Activated CD4-positive, alpha-beta T cell treated with anti-CD3 and anti-CD28 coated beads, Interleukin-2, amount 50 U/mL, for 4 hours (primary cell): ENCODE measurements at places on chromosomes 2 and 18.

DNA sequence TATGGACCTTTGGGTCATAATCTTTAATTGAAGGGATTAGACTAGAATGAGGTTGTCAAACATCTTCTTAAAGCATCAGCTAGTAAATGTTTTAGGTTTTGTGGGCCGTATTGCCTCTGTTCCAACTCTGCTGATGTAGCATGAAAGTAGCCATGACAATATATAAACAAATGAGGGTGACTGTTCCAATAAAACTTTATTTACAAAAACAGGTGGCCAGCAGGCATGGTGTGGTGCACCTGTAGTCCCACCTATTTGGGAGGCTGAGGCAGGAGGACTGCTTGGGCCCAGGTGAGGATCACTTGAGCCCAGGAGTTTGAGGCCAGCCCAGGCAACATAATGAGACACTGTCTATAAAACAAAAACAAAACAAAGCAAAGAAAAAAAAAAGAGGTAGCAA lies 18.4 kb downstream of the LIPG start:
- DNase-seq, result no peak

GRCh38 chr2:42125841-42126594 lies 43.1 kb upstream of the EML4 start:
- no peak for DNase-seq

- DNase-seq, result no peak
Observed at GRCh38 chr18:24917767-24918166, 434.2 kb downstream of the ZNF521 start.

DNA sequence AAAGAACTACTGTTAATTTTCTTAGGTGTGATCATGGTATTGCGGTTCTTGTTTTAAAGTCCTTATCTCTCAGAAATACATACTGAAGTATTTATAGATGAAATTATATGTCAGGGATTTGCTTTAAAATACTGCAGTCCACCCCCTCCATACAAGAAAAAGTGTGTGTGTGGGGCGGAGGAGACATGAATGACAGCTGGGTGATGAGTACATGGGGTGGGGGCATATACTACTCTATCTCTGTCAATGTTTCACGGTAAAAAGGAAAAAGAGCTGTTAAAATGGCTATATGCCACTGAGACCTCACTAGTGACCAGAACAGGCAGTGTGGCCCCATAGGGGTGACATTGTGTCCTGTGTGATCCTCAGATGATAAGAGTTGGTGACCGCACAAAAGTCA lies 54.1 kb downstream of the SPRED2 start:
- DNase-seq, result no peak

- no peak for DNase-seq
Observed at GRCh38 chr18:68648191-68648590, 66.7 kb downstream of the TMX3 start.

- no peak for DNase-seq
Observed at GRCh38 chr18:67926929-67927864, 410.7 kb upstream of the DSEL start.

GRCh38 chr2:234991793-234992192 lies 40.0 kb downstream of the SH3BP4 start:
- DNase-seq, result no peak

GRCh38 chr2:158797963-158798700 lies 3.0 kb downstream of the DAPL1 start:
- no peak for DNase-seq

GRCh38 chr2:46072101-46072820 lies 224.9 kb upstream of the EPAS1 start:
- no peak for DNase-seq

DNA sequence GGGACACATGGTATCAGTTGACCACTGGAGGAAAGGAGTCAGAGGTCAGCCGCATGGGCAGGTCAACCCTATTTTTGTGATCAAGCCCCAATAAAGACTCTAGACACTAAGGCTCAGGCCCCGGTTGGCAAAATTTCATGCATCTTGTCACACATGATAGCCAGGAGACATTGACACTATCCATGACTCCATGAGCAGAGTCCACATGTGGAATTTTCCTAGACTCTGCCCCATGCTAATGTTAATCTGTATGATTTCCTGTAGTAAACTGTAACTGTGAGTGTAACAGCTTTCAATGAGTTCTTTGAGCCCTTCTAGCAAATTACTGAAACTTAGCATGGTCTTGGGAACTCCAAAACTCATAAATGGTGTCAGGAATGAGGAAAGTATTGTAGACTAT lies 192.3 kb downstream of the PDE11A start:
- no peak for DNase-seq

DNA sequence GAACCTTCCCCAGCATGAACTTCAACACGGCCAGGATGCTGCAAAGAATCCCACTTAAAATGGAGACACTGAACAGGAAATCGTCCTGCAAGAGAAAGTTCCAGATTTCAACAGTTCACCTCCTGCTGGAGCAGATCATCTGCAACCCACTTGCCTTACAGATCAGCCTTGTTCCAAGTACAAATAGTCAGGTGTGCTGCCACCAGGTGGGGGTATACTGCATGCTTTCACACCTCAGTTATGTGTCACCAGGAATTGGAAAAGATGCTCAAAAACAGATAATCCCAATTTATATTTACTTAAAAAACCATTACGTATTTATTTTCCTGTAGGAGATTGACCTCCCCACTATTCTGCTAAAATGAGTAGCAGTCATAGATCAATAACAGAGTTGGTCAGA lies 212.3 kb downstream of the MGAT5 start:
- peak; percentile 20 for DNase-seq

- DNase-seq, result no peak
Observed at GRCh38 chr2:228549441-228550007, 368.0 kb upstream of the SPHKAP start.
